AG04450 (cell line): ENCODE measurements at places on chromosomes 7 and 10.
A peak's percentile ranks its signal among the peaks of the same experiment; 100 is the strongest.

- DNase-seq: no peak
Measured at GRCh38 chr7:140364819-140365218, 33.5 kb downstream of the SLC37A3 start.

- no peak for DNase-seq
Measured at GRCh38 chr10:18504161-18504560, 147.2 kb downstream of the NSUN6 start.

DNA sequence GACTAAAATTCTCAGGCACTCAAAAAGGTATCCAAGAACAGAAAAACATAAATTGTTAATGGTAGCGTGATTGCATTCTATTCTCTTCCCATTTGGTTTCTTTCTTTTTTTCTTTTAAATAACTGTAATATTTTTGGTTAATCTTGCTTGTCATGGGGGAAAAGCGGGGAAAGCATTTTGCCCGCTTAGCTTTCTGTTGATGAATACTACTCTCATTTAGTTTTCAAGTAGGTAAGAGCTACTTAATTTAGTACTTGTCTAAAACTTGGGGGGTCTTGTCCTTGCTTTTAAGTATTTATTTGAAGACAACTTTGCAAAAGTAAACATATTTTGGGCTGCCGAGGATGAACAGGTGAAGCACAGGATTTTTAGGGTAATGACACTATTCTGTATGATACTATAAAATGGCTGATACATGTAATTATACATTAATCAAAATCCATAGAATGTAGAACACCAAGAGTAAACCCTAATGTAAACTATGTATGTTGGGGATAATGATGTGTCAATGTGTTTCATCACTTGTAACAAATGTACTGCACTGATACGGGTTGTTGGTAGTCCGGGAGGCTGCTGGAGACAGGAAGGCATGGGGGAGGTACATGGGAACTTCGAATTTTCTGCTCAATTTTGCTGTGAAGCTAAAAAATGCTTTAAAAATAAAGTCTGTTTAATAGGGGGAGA, 1.7 kb downstream of the TES start:
- no peak for DNase-seq

DNA sequence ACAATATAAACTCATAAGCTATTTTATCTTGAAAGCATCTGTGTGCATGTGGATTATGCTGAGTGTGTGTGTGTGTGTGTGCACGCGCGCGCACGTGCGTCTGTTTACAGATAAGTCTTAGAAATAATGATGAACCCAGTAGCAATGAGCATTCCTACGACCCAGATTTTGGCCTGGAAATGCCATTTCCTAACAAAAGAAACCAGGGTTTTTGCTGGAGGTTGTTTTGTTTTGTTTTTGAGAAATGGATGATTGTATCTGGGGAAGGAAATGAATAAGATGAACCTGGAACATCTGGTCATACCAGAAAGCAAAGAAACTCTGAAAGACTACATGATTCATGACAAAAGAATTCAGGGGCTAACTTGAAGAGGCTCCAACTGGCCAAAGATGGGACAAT, 22.1 kb upstream of the LMOD2 start:
- no peak for DNase-seq

- peak; percentile 59 for DNase-seq
Measured at GRCh38 chr7:44477063-44477830, 13.2 kb downstream of the NUDCD3 start.

GRCh38 chr10:69646185-69647060, 16.4 kb downstream of the FAM241B start:
- no peak for DNase-seq

DNA sequence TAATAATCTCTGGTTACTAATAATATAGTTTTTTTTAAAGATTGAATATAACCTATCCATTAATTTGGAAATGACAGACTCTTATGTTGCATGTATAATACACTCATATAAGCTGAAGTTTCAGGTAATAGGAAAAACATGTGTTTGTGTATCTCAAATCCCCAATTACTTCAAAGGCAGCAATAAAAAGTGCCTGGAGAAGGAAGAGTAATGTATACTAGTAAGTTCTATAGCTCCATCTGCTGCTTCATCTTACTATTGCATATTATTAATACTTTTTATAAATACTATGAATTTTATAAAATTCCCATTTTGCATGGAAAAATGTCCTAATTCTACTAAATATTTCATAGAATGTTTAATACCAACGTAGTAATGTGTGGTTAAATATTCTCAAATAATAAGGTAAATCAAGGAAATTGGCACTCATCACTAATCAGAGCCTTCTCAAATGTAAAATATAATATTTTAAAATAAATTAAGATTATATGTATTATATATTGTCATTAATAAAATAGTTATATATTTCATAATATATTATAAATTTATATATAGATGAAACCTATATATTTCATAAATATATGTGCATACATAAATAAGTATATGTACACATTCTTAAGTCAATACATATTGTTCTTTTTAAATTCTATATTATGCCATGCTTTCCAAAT, 311.9 kb downstream of the HGF start:
- DNase-seq: no peak

GRCh38 chr10:79425074-79425532, 20.3 kb downstream of the ZCCHC24 start:
- no peak for DNase-seq

- DNase-seq: no peak
Measured at GRCh38 chr7:154720016-154720415, 282.9 kb downstream of the PAXIP1 start.

- no peak for DNase-seq
Measured at GRCh38 chr7:54014765-54015164, 527.4 kb upstream of the VSTM2A start.

GRCh38 chr10:34866848-34867247, 51.8 kb upstream of the PARD3 start:
- DNase-seq: no peak

- no peak for DNase-seq
Measured at GRCh38 chr7:95586951-95587301, 9.4 kb downstream of the PDK4 start.

GRCh38 chr7:64277630-64278029, 36.1 kb upstream of the ZNF736 start:
- DNase-seq: no peak

DNA sequence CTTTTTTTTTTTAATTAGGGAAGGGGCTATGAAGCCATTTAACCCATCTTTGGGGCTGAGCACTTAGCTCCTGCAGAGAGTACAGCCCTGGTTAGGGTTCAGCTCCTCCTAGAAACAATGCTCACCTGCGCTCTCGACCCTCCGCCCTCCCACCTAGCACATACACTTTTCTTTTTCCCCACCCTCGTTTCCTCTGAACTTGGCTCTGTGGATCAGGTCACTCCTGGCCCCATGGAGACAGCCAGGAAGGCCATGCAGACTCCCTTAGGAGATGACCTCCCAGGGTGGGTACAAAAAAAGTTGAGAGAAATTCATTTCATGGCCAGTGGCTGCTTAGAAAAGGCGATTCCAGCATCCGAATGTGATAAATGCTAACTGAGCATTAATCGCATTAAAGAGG, 15.8 kb downstream of the PAX2 start:
- no peak for DNase-seq

GRCh38 chr7:34190299-34190698, 285.0 kb downstream of the BMPER start:
- DNase-seq: no peak

DNA sequence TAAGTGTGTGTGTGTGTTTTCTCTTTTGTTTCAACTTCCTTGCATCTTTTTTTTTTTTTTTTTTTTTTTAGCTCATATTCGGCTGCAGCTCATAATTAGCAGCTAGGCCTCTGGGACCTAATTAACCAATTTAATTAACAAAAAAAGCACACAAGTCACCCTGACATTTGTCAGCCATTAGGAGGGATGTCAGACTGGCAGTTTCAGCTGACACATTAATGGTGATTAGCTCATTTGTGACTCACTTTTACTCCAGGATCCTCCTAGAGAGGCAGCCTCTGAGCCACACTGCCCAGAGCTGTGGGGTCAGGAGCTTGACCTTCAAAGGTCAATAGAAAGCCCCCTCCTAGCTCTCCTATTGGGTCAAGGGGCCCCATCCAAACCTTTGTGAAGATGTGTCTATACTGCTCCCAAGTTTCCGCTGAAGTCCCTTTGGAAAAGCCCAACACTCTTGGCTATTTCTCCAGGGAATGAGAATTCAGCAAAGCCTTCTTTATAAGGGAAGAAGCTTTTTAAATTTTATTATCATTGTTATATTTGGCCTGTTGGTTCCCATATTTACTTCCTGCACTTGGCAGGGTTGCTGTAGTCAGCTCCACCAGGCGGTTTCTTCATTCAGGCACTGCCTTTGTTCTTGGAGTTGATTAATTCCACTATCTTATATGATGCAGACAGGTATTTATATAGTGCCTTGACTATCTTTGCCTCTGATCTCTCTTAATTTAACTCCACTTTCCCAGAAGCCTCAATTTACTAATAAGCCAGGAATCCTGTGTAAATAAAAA, 109.5 kb upstream of the HABP2 start:
- no peak for DNase-seq

DNA sequence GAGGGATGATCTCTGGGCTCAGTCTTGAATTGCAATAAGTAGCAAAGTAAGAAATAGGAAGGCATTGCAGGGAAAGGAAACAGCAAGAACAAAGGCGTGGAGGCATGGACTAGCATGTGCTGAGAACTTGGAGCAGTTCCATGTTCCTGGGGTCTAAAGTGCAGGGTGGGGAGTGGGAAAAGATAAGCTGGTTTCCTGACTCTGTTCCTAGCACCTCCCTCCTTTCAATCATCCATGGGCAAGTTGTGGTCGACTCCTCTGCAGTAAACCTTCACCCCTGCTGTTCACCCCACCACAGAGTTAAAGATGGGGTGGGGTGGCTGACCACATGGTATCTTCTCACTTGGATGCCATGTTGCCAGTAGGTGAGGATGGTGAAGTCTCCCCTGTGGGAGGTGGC, 29.6 kb downstream of the RPS24 start:
- no peak for DNase-seq

- DNase-seq: peak; percentile 82
Measured at GRCh38 chr10:3906511-3907111, 121.6 kb upstream of the KLF6 start.

DNA sequence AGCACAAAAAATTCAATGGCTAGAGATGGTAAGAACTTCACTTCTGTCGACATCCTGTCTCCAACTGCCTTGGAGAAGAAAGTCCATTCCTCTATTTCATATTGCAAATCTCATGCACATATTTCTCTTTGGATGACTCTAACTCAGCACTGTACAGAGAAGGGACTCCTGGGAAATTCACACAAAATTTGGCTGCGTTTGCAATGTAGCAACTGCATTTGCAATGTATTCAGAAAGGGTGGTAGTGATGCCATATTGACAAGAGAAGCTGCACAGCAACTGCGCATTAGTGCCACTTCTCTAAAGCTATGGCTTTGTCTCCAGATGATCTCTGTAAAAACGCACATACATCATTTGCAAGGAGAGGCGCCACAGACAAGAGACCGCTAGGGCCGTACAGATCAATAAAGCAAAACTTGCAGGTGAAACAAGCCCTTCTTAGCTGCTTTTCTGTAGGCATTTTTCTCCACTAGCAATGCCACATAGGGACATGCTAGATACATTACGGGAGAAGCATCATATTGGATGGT, 389.5 kb downstream of the TCERG1L start:
- DNase-seq: no peak

- no peak for DNase-seq
Measured at GRCh38 chr10:12655940-12656339, 306.6 kb downstream of the CAMK1D start.

GRCh38 chr7:12013983-12014382, 182.0 kb upstream of the THSD7A start:
- no peak for DNase-seq

DNA sequence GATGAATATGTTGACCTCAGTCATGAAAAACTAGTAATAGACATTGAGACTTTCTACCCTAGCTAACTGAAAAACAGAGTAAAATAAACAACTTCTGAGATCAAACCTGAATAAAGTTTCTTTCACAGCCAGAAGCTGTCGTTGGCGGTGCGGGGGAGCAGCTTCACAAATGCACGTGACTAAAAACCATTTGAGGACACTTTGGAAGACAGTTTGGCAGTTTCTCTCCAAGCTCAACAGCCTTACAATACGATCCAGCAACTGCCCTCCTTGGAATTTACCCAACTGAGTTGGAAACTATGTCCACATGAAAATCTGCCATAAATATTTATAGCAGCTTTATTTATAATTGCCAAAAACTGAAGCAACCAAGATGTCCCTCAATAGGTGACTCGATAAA, 63.1 kb downstream of the CYTH3 start:
- no peak for DNase-seq
